ENCODE measurements at places on chromosomes 7 and 10.

GRCh38 chr7:2037808-2038522 lies 194.8 kb downstream of the MAD1L1 start:
- peak; percentile 51 for DNase-seq

DNA sequence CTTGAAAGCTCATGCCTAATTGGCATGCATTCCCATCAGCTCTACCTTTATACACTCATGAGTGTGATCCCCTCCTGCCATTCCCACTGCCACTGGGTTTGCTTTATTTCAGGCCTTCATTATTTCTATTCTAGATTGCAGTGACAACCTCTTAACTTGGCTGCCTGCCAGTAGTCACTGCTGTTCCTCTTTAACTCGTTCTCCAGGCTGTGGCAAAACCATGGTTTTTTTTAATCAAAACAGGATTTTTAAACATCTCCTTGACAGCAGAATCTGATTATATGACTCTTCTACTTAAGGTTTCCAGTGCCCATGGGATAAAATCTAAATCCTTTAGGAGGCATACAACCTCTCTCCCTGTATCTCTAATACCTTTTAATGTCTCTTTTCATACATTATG lies 223.7 kb upstream of the PCDH15 start:
- DNase-seq, result no peak

GRCh38 chr7:124022551-124022950 lies 10.3 kb downstream of the TMEM229A start:
- DNase-seq, result no peak

DNA sequence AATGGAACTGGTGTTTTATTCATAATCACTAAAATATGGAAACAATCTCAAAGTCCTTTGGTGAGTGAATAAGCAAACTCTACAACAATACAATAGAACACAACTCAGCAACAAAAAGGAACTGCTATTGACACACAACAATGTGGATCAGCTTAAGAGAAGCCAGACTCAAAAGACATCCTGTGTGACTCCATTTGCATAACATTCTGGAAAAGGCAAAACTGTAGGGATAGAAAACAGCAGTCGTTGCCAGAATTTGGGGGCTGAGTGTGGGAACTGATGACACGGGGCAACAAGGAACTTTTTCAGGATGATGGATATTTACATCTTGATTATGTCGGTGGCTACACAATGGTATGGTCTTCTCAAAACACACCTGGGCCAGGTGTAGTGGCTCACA lies 32.4 kb upstream of the SVIL start:
- DNase-seq, result no peak

- no peak for DNase-seq
Measured at GRCh38 chr7:157297185-157297584, 39.6 kb upstream of the DNAJB6 start.

GRCh38 chr10:74022926-74023629 lies 25.2 kb downstream of the VCL start:
- no peak for DNase-seq

GRCh38 chr10:63713191-63714144 lies 192.3 kb downstream of the REEP3 start:
- DNase-seq, result no peak

GRCh38 chr7:1987084-1987535 lies 245.6 kb downstream of the MAD1L1 start:
- no peak for DNase-seq

GRCh38 chr10:62554632-62555199 lies 180.5 kb downstream of the ZNF365 start:
- DNase-seq, result peak; percentile 47

- DNase-seq, result no peak
Measured at GRCh38 chr7:73970801-73971229, 57.2 kb upstream of the ELN start.

DNA sequence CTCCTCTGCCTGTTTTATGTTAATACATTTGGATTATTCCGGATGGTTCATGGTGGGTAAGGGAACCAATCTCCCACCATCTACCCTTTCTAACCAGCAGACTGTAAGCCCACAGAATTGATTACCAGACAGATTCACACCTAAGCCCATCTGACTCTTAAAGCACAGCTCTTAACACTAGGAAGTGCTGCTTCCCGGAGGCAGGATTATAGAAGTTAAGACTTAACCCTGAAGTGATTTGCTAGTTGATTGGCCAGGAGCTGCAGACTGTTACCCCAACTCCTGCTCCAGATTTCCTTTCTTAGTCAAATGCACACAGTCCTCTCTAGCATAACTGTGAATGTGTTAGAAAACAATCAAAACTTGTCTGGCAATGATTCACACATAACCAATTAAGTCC lies 221.7 kb downstream of the CDK14 start:
- no peak for DNase-seq

GRCh38 chr10:42111661-42112330 lies 526.6 kb downstream of the ZNF33B start:
- no peak for DNase-seq

GRCh38 chr7:130256704-130257103 lies 10.0 kb upstream of the CPA2 start:
- no peak for DNase-seq

GRCh38 chr7:143980746-143981510 lies 19.2 kb upstream of the OR6B1 start:
- DNase-seq, result no peak

- no peak for DNase-seq
Measured at GRCh38 chr10:63437116-63437949, 28.4 kb downstream of the JMJD1C start.

DNA sequence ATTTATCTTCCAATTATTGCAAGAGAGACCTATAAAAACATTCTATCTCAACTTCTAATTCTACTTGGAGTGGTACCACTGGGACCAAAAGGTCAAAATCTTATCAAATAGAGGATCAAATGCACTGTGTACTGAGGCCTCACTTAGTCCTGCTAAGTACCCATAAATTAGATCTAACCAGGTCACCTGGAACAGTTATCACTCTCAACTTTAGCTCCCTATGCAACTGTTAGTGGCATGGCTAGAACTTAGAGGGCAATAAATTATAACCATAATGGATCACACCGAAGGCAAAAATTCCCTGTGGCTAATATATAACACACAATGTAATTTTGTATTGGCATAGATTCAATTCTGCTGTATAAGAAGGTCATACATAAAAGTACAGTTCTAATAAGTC lies 428.9 kb downstream of the PCDH15 start:
- no peak for DNase-seq

GRCh38 chr10:72234560-72235095 lies 18.6 kb upstream of the ASCC1 start:
- DNase-seq, result no peak

- DNase-seq, result no peak
Measured at GRCh38 chr7:138666385-138666784, 34.8 kb downstream of the SVOPL start.

DNA sequence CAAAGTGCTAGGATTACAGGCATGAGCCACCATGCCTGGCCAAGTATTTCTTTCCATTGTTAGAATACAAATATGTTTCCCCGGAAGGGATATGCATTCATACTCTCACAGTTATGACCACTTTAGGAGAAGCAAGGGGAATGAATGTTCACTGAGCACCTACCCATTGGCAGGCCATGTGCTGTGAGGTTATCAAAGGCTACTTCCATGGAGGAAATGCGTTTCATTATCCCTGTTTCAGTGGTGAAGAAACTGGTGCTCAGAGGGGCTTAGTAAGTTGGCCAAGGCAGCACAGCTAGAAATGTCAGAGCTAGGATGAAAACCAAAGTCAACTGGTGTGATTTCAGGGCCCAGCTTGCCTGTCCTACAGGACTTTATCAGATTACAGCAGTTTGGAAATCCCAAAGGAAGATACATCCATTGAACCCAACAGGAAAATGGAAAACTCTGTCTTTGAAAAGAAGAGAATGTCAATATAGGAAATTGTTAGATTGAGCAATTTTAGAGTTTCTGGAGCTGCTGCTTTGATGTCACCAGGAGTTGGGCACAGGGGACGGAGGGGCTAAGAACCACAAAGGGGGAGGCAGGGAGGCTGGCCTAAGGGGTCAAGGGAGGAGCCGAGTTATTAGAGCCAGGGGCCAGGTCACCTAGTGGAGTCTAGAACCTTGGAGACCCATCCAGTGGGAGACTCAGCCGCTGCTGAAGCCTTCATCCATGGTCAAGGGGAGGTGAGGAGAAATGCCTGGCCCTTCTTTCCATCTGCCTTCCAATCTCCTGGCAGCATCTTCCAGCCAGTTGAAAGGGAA lies 319.8 kb downstream of the FRMD4A start:
- no peak for DNase-seq

DNA sequence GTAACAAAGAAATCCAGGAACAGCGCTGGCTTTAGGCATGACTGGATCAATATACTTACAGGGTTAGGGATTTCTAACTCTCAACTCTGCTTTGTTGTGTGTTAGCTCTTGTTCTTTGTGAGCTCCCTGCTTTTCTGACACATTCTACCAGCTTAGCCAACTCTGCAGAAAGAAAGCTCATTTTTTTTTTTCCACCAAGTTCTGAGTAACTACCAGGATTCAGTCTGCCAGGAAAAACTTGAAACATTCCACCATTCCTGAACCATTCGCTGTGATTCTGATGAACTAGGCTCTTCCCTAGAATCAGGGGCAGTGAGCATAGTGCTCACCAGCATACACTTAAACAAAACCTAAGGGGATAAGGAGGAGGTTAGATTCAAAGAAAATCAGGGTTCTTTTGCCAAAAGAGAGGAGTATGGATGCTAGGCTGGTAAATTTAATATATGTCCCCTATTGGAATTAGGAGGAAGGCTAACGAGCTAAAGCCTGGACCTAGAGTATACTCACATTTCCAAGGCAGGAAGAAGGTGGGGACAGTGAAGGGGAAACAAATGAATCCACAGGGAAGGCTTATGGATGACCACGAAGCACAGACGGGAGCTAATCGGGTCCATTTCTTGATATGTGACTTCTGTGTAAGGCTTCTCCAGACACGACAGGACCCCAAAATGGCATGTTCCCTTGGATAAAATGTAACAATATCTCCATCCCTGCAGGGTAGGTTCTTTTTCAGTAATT lies 183.4 kb downstream of the PRKG1 start:
- DNase-seq, result peak; percentile 14

DNA sequence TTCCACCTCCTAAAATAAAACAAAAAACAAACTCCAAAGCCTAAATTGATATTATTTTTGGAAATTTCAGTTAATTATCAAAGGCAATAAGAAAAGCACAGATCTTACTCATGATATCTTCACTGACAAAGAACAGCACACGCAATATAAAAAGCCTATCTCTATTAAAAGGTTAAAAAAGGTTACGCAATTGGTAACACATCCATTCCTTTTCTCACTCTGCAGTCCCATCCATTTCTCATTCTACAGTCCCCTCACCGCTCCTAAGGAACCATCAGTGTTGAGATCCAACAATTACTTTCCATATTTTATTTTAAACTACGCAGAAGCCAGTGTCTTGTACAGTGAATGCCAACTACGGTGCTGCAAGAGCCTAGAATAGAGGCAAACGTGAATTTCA lies 1.3 kb downstream of the SEC61G start:
- no peak for DNase-seq

DNA sequence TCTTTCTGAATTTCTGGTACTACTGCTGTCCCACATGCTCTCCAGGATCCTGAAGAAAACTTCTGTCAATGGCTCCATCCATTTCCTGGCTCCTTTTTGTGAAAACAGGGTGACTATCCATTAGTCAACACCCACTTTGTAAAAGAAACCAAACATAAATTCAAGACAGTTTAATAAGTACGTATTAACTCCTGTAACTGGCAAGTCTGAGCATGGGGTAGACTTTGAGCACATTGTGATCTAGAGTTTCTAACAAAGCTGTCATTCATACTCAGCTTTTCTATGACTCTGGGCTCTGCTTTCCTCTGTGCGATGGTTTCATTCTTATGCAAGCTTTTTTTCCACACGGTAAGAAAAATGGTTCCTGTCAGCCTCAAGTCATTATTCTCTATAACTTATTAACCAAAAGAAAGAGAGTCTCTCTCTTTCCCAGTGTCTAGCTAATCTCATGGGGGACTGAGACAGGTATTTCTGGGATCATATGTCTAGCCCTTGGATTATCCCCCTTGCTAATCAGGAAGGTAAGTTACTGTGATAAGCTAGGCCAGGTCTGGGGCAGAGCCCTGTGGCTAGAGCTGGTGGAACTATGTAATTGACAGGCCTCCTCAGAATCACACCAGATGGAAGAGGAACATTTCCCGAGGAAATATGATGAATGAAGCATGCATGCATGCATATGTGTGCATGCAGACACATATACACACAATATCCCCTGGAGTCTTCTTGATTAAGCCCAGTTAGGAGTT lies 98.5 kb downstream of the GNAI1 start:
- no peak for DNase-seq

GRCh38 chr7:48786951-48787350 lies 137.4 kb upstream of the CDC14C start:
- no peak for DNase-seq

DNA sequence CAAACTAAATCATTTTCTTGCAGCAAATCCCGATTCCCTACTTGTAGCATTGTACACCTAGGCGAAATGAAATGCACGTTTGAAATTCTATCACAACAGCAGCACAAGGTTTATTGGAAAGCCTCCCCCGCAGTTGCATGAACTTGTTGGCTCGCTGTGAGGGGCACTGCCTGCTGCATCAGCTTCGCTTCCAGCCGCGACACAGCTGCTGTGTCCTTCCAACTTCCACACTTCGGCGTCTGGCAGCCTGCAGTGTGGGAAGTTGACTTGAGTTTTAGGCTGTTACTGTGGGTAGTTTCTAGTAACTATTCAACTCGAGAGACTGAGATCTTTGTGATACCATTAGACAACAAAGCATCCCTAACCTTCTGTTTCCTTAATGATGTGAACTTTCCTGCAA lies 315.8 kb upstream of the TPK1 start:
- DNase-seq, result no peak

DNA sequence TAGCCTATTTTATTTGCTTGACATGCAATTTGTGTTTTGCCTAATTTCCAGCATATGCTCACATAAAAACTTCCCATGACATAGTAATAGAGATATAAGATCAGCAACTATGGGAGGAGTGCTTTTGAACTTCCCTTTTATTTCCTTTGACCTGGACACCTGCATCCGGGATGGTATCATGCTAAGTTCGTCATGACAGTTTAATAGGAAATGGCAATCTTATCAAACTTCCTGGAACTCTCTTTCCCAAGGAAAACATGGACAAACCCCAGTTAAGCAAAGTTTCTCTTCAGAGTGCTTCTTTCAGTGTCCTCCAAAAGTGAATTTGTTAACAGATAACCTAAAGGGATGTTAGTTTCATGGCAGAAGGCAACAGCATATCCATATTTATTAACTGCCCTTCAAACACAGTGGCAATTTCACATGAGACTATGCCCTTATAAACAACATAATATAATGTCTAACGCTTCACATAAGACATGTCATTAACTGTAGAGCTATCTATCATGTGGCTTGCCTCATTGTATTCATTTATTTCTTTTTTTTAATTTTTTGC lies 474.7 kb upstream of the SEMA3A start:
- DNase-seq, result no peak
